ENCODE measurements at places on chromosomes 1 and 21.
A peak's percentile ranks its signal among the peaks of the same experiment; 100 is the strongest.

DNA sequence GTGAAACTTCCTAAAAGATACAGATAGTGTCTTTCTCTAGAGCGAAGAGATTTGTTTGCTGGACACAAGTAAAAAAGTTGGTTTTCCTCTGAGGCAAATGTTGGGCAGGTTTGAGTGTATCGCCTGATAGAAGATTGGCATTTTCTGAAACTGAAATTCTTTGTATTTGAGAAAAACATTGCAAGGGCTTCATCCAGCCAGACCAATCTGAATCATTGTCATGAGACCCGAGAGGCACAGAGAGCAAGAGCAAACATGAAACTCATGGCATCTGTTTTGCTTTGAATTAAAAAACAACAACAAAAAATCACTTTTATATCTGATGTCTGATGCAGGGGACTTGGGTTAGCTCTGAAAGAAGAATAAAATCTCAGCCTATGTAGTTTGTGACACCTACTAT is 379.3 kb upstream of the NCAM2 start:
- no peak for DNase-seq

DNA sequence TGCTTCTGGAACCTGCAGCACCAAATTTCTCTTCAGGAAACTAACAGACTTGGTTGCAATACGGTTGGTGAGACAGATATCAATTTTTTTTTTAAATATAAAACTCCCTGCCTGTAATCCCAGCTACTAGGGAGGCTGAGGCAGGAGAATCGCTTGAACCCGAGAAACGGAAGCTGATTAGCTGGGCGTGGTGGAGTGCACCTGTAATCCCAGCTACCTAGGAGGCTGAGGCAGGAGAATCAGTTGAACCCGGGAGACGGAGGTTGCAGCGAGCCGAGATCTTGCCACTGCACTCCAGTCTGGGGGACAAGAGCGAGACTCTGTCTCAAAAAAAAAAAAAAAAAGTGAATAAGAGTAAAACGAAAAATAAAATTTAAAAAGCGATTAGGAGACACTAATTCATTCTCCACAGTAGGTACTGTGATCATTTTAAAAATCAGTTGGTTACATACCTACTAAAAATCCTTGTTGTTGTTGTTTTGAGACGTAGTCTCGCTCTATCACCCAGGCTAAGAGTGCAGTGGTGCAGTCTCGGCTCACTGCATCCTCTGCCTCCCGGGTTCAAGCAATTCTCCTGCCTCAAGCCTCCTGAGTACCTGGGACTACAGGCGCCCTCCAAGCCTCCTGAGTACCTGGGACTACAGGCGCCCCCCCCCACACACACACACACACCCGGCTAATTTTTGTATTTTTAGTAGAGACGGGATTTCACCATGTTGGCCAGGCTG is 796 bp upstream of the RBM8A start:
- DNase-seq, result no peak

GRCh38 chr1:157948312-157949073 is 45.0 kb upstream of the KIRREL1 start:
- DNase-seq, result no peak

DNA sequence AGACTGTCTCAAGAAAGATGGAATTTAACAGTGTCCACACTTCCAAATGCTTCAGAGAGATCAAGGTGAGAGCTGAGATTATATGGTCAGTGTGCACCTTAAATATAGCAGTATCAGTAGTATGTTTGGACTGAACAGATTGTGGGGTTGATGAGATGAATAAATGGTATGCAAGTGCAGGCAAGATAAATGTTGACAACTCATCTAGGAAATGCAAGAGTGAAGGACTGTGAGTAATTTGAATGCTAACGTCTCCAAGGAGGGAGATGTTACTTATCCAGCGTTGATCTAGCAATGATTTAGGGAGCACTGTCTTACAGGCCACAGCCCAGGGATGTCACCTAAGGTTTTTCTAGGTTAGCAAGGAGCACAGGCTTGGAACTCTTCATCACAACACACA is 170.7 kb upstream of the GALNT2 start:
- DNase-seq, result no peak

DNA sequence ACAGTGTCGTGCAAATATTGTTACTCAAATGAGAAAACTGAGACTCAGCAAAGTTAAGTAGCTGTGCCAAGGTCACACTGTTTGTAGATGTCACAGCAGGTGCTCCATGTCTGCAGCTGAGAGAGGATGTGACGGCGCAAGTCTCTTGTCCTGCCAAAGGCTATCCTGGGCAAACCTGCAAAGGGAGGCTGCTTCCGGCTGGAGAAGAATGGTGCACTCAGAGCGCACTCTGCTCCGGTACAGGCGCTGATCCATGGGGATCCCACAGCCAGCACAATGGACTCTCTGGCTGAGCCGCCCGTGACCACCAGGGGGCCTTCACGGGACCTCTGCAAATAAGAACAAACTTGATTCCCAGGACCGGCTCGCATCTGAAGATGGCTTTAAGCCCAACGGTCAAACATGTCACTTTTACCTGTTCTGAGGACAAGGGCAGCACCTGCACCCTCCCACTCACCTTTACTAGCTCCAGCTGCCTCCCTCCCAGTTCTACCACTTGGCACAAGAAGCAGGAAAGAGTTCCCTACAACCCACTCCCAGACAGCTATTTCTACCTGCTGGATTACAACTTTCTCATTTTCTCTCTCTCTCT is 21.9 kb downstream of the RD3 start:
- peak; percentile 78 for DNase-seq

- DNase-seq, result no peak
Measured at GRCh38 chr1:210025870-210026269, 87.9 kb downstream of the SYT14 start.

DNA sequence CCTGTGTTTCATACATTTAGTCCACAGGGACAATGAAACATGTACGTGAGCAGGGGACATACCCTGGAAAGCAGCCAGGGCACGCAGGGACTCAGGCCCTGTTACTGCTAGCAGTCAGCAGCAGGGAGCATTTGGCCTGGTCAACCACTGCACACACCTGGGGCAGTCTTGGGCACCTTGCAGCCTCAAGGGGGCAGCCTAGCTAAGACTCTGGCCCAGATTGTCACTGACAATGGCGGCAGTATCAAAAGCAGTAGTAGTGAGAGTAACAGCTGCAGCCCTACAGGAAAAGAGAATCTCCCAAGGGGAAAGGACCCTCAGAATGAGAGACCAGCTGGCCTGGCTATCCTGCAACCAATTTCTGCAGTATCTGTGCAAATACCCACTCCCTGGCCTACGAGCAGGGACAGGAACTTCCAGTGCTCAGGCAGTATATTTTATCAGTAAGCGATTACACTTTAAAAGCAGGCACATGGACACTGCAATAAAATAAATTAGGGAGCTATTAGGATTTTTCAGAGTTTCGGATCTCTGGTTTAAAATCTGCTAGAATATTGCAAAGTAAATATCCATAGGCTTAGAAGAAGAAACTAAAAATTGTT is 475.6 kb downstream of the LTN1 start:
- no peak for DNase-seq

GRCh38 chr1:60171801-60172200 is 98.2 kb upstream of the C1orf87 start:
- no peak for DNase-seq

- no peak for DNase-seq
Measured at GRCh38 chr1:168057355-168057754, 79.4 kb downstream of the GPR161 start.

DNA sequence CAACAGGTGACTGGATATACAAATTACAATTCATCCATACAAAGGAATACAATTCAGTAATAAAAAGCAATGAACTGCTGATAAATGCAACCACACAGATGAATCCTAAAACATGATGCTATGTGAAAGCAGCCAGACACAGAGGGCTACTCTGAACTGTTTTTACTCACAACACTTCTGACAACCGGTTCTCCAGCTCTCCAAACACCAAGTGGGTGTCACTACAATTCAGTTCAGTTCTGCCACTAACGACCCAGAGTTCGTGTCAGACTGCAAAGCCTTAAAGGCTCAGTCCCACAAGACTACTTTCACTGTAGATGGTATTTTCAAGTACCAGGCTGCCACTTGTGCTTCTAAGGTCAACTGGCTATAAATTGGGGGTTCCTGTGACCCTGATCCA is 119.4 kb downstream of the SLC16A1 start:
- DNase-seq, result no peak

GRCh38 chr1:81920245-81920740 is 119.6 kb downstream of the ADGRL2 start:
- DNase-seq, result no peak

DNA sequence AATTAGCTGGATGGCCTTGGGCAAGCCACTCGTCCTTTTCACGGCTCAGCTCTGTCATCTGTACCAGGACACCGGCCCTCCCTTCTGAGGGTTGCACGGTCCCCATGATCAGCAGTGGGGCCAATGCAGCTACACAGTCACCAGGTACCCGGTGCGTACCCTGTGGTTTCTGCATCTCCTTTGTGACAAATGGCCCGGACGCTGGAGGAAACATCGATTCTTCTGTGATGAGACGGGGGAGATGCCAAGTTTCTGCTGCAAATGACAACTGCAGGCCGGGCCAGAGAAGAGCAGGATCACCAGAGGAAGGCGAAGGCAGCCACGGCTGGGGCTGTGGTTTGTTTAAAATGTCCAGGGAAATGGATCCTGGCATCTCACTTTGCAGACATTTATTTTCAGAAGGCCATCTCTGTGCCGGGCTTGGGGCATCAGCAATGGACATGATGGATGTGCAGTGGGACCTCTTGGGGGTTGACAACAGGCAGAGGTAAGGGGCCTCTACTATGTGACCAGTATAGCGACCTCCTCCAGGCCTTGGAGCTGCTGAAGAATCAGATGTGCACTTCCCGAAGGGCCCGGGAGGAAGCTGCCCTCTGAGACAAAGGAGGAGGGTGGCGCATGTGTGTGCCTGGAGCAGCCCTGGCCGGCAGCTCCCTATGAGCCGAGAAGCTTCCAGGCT is 221.9 kb upstream of the C1orf174 start:
- DNase-seq, result no peak

DNA sequence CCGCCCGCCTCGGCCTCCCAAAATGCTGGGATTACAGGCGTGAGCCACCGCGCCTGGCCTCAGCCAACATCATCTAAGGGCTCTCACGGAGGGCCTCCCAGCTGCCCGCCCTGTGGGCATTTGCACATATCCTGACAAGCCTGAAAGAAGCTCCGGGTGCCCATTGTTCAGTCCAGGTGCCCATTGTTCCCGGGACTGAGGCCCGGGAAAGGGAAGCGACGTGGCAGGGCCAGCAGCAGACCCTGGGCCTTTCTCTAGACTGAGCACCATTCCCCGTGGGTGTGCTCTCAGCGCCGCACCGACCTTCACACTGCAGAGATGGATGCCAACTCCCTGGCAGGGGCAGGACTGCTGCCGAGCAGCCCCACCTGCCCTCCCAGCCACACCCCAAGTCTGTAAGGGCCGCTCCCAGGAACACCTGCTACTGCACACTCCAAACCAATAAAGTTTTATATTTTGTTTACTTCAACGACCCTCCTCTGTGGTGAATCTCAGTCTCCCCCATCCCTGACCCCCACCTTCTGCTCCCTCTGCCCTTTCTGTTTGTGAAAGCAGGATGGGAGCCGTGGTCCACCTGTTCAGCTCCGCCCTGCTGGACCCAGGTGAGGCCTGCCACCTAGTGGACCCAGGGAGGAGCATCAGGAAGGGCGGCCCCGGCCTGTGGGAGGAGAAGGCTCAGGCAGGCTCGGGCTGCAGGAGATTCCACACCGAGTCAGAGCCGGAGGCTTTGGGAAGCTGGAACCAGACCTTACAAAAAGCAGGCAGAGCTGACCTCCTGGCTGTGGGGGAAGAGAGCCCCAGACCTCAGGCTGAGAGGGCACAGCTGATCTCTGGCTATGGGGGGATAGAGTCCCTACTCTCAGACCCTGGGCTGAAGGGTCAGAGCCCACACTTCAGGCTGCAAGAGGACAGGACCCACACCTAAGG is 1.1 kb upstream of the TMEM82 start:
- DNase-seq, result peak; percentile 51

GRCh38 chr1:59497616-59498015 is 200.7 kb downstream of the FGGY start:
- DNase-seq, result no peak

- no peak for DNase-seq
Measured at GRCh38 chr1:97770376-97770775, 150.5 kb downstream of the DPYD start.

DNA sequence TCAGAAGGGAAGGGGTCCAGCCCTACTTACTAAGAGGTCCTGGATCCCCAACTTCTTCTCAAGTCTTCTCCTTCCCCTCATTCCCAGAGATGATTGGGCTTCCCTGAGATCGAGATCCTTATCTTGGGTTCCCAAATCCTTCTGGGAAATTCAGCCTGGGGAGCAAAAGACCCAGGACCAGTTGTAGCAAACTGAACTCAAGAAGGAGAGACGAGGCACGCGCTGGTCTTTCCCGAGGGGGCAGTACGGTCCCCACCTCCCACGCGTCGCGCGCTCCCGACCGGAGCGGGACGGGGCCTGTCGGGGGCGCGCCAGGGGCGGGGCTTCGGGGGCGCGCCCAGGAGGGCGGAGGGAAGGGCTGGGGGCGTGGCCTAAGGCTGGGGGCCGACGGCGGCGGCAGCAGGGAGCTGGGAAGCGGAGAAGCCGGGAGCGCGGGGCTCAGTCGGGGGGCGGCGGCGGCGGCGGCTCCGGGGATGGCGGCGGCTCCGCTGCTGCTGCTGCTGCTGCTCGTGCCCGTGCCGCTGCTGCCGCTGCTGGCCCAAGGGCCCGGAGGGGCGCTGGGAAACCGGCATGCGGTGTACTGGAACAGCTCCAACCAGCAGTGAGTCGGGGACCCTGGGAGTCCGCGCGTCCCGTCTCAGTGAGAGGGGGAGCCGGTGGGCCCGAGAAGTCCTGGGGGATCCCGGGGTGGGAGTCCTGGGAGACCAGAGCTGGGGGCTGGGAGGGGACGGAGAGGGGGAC is at the start of gene EFNA3:
Gene EFNA3 (plus strand): TSS at position 369 of the 741 bp plus-strand sequence. CDS start 105 bp downstream, at position 474.
- no peak for DNase-seq

- DNase-seq, result no peak
Measured at GRCh38 chr1:50126927-50127715, 18.4 kb downstream of the ELAVL4 start.

DNA sequence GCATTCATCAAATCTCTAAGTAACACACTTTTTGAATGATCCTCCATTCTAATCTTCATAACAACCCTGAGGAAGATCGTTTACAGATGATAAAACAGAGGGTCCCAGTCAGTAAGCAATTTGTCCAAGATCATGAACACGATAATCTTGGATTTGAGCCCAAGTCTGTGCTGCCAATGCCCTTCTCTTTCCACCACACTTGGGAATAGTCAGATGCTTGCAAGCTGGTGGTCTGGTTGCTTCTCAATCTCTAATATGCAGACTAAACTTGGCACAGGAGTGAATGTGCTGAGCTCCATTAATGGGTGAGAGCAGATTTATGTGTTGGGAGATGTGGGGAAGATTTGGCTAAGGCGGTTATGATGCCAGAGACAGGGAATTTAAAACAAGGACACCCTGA is 430.6 kb upstream of the DAB1 start:
- no peak for DNase-seq

- no peak for DNase-seq
Measured at GRCh38 chr1:207897188-207897587, 13.7 kb downstream of the CD34 start.

- DNase-seq, result no peak
Measured at GRCh38 chr1:161193561-161194235, 5.2 kb downstream of the ADAMTS4 start.

DNA sequence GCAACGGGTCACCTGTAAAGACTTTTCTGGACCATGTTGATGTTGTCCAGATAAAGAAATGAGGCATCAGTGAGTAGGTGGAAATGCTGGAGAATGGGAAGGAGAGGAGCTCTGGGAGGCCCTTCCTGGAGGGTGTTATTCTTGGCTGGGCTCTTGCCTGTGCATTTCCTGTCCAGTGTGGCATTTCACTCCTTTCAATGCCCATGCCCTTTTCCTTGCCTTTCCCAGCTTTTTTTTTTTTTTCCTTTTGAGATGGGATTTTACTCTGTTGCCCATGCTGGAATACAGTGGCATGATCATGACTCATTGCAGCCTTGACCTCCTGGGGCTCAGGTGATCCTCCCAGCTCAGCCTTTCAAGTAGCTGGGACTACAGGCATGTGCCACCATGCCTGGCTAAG is 11.8 kb downstream of the NOS1AP start:
- no peak for DNase-seq

Measured in NCI-H2029 treated with DMSO at 0.1 percent for 48 hours (cell line).